ENCODE measurements at places on chromosomes 6 and 20.

GRCh38 chr20:4082406-4083097 lies 67.2 kb upstream of the RNF24 start:
- no peak for DNase-seq

DNA sequence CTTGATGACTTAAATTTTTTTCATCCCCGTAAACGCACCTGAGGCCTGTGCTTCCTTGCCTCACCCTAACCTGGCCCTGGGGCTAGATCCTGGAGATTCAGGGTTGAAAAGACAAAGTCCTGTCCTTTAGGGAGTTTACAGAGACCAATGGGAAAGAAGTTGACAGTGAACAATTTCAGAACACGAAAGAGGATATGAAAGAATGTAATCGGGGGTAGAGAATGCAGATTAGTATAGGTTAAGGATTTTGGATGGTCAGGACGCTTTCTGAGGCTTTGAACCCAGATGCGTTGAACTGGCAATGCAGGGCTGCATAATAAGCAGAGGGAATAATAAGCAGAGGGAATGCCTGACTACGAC lies 1.7 kb upstream of the FBXO5 start:
- DNase-seq, result no peak

- no peak for DNase-seq
Measured at GRCh38 chr6:169808608-169808967, 57.2 kb downstream of the ERMARD start.

- DNase-seq, result no peak
Measured at GRCh38 chr6:159520002-159520401, 173.0 kb downstream of the SOD2 start.

GRCh38 chr6:166228839-166229528 lies 61.3 kb upstream of the TBXT start:
- DNase-seq, result no peak

- no peak for DNase-seq
Measured at GRCh38 chr6:3278691-3279090, 19.9 kb downstream of the PSMG4 start.

DNA sequence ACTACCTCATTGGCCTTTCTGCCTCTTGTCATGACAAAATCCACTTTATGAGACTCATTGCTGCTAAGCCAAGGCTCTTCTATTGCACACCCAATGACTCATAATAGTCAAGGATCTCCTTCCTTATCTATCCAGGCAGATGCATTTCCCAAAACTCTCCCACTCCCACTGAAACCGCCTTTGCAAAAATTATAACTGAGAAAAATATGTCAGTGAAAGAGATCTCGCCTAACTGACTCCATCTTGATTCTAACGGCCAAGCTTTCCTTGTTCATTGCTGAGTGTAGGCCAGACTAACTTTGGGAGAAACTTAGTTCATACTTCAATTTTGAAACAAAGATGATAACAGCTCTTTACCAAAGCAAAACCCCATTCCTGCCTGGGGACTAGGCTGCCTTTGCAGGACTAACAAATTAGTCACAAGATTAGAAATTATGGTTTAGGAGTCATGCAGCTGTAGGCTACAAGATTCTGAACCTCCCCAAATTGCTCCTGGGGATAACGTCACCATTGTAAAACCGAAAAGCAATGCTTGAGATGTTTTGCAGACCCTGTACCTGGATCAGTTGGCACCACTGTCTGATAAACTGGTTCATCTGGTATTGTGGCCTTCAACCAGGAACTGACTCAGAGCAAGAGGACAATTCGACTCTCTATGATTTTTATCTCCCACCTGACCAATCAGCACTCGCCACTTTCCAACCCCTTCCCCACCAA lies 47.1 kb downstream of the HAO1 start:
- DNase-seq, result no peak

DNA sequence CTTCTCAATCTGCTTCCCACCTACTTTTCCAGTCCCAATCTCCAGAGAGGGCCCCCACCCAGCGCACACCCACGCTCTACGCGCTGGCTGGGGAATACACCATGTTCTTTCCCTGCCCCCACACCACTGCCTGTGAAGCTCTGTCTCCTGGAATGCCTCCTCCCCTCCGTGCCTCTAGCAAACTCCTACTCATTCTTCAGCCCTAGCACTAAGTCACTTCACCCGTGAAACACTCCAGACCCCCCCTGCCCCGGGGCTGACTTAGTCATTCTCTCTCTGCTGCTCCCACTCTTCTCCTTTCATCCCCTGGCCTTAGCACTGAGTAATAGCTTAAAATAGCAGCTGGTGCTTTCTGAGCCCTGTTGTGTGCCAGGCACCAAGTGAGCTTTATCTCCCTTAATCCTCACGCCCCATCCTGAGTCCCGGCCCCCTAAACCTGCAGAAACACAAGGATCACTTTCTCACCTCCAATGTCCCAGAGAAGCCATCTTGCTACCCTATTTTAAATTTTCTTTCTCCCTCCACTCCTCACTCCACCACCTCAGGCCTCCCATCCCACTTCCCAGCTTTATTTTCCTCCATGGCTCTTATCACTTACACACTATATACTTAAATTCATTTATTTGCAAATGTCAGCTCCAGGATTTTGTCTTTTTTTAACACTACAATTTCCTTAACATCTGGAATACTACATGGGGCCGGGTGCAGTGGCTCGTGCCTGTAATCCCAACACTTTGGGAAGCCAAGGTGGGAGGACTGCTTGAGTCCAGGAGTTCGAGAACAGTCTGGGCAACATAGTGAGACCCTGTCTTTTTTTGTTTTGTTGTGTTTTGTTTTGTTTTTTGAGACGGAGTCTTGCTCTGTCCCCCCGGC lies 6.3 kb upstream of the PARD6B start:
- peak; percentile 89 for DNase-seq

GRCh38 chr6:24019393-24019792 lies 106.6 kb upstream of the NRSN1 start:
- no peak for DNase-seq

GRCh38 chr20:37295595-37295994 lies 6.1 kb downstream of the MANBAL start:
- DNase-seq, result no peak

DNA sequence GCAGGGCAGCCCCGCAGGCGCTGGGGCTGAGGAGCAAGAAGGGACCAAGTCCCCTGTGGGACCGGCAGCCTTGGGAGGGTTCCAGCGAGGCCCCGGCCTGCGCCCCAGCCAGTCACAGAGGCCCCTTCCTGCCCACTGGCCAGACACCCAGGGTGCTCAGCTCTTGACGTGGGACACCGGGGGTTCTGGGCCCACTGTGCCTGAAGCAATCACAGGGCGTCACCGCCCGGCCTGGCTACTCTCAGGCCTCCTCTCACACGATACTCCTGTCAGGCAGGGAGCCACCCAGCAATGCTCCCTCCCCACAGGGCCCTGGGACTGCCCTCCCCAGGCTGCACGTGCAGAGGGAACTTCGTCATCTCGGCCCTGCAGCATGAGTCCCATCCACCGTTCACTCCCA lies 14.5 kb downstream of the TAF4 start:
- DNase-seq, result no peak

DNA sequence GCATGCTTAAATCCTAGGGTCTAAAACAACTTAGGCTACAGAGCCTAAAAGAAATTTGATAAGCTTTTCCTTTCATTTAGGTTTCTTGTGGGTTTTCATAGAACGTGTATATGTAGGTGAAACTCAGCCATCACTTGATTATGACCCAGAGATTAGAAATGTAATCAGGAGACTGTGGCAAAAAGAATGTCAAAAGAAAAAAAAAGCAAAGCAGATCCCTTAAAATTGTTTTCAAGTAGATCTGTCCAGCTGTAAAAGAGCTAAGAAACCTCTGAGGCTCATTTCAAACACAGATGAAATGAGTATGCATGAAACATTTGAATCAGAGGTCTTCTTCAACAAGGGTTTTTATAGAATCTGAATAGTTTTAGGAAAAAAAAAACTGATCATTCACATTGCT lies 341.3 kb upstream of the PRDM1 start:
- no peak for DNase-seq

DNA sequence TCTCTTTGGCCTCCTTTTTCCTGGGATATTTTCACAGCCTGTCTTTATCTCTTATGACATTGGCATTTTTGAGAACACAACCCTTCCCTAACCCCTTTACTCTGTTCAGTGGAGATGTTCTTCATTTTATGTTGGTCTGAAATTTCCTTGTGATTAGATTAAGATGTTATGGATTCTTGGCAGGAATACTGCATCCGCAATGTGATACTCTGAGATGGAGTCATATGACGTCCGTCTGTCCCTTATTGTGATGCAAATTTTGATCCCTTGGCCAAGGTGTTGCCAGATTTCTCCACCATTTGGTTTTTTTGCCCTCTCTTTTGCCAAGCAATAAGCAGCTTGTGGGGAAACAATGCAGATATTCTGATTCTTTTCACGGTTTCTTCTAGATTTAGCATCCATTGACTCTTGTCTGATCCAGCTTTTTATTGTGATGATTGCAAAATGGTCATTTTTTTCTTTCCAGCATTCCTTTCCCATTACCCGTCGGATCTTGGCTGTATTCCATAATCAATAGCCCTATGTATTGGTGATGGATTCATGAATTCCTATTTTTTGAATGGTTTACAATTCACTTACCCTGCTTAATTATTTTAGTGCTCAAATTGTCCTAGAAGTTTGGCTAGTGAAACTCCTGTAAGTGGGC lies 85.1 kb downstream of the NCOA3 start:
- DNase-seq, result no peak

- DNase-seq, result no peak
Measured at GRCh38 chr6:7728855-7729590, 3.1 kb downstream of the BMP6 start.

- no peak for DNase-seq
Measured at GRCh38 chr20:36532822-36533221, 8.5 kb upstream of the MYL9 start.

DNA sequence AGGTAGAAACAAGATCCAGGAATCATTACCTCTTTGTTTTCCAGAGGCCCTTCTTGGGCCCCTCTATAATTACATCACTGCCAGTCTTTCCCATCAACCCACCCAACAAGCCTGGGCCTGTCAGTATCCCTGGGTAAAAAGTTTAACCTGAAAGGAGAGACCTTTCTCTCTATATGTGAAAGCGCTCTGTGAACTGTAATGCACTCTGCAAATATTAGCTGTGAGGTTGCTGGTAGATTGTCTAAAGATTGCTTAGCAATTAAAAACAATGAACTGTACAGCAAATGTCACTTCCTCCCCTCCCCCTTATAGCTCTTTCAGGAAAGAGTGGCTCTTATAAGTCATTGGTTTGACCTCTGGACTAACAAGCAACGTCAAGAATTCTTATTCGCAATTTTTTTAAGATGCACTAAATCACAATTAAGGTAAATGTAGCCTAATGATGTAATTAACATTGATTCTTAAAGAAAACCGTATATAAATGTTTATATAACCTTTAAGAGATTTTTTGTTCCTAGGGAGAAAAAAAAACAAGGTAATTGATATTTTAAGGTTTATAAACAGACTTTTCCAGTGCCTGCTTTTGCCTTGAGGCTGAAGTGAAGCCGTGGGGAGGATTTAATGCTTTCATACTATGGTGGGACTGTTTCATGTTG lies 18.4 kb downstream of the ECT2L start:
- DNase-seq, result no peak

GRCh38 chr20:50628853-50629669 lies 62.3 kb downstream of the RIPOR3 start:
- DNase-seq, result no peak

GRCh38 chr6:150590446-150590845 lies 9.2 kb upstream of the PLEKHG1 start:
- no peak for DNase-seq

All from GM04504 (cell line).